ENCODE measurements at places on chromosomes 7 and 10.

- DNase-seq, result no peak
Measured at GRCh38 chr7:124722292-124722691, 43.3 kb downstream of the GPR37 start.

- no peak for DNase-seq
Measured at GRCh38 chr10:60093317-60093716, 187.0 kb upstream of the CCDC6 start.

DNA sequence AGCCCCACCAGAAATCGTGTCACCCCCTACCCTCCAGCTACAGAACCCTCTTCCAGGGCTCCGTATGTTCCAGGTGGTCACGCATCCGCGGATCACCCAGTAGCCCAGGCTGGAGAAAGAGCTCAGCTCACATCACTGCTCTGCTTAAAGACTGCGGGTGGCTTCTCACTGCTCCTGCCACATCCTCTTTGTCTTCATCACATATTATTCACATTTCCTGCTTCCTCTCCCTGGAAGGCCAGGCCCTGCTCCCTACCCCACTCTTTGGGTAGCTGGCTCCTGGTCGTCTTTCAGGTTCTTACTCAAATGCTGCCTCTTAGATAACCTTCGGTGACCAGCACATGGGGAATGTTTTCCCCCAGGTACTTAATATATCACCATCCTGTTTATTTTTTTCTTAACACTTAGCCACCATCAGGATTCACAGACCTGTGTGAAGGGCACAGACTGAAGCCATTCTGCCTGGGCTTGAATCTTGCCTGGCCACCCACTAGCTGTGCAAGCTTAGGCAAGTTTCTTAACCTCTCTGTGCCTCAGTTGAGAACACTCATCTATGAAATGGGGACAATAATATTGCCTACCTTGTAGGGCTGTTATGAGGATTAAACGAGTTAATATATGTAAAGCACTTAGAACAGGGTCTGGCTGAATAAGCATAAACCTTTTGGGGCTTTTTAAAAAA is 307.8 kb downstream of the PRPF18 start:
- no peak for DNase-seq

DNA sequence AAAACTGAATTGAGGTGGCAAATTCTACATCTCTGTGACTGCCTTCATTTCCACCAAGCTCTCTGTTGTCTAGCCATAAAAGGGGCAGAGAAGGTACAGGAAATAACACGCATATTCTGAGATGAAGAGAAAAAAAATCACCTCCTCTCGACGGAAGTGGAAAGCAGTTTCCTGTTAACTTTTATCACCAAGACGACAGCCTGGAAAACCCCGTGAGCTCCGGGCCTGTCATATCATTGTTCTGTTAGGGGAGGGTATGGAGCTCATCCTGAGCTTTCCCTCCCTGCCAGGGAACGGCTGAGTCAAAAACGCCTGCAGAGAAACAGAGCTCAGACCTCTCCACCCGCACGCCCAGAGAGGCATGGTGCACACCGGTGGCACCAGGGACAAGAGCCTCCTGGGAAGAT is 200.3 kb downstream of the PRPF18 start:
- DNase-seq, result no peak

GRCh38 chr10:88193018-88193417 is 329.6 kb downstream of the PTEN start:
- DNase-seq, result no peak

DNA sequence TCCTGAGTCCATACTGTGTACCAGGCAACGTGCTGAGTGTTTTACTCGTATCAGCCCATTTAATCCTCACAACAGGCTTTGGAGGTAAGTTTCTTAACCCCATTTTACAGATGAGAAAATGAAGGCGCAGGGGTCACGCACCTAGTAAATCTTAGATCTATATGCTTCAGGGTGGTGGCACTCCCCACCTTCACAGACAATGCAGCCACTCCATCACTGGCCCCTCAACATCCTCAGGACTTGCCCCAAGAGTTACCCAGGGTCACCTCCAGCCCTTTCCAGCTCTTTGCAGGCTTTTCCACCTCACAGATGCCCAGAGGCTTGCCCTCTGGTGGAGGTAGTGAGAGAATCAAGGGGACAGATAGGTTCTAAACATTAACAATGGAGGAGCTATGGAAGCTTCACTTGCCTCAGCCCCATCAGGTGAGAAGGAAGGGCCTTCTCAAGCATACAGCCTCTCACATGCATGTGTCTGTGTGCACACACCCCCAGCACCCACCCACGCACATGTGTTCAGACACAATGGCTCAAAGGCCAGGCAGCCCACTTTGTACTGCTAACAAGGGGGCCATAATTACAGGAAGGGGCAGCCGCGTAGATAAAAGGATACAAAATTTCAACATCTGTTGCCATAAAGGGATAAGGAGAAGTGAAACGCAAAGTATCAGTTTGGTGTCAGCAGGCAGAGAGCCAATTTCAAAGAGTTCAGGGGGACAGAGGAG is 29.1 kb downstream of the DPCD start:
- no peak for DNase-seq

All from SHP77 (cell line).